ENCODE measurements at places on chromosomes 7 and 10.

DNA sequence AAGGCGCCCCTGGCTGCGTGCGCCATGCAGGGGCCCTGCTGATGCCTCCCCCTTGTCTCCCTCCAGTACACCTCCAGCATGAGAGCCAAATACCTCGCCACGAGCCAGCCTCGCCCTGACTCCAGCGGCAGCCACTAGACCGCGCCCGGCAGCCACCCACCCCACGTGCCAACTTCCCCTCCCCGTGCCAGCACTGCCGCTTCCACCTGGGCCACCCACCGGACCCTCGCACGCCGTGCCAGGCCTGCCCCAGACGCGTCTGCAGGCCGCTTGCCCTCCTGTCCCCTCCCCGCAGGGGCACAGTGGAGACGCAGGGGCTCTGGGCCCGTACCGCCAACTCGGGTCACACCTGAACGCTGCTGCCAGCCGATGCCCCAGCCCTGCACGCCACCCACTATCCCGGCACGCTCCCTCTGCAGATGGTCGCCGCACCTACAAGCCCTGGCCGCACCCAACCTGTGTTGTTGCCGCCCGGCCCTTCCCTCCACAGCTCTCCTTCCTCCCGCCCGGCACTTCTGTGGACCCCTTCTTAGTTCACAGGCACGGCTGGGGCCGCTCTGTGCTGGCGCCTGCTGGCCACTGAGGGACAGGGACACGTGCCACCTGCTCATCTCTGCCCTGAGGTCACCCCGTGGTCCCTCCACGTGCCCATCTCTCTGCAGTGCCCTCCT is 26.3 kb upstream of the AMZ1 start:
- no peak for DNase-seq

DNA sequence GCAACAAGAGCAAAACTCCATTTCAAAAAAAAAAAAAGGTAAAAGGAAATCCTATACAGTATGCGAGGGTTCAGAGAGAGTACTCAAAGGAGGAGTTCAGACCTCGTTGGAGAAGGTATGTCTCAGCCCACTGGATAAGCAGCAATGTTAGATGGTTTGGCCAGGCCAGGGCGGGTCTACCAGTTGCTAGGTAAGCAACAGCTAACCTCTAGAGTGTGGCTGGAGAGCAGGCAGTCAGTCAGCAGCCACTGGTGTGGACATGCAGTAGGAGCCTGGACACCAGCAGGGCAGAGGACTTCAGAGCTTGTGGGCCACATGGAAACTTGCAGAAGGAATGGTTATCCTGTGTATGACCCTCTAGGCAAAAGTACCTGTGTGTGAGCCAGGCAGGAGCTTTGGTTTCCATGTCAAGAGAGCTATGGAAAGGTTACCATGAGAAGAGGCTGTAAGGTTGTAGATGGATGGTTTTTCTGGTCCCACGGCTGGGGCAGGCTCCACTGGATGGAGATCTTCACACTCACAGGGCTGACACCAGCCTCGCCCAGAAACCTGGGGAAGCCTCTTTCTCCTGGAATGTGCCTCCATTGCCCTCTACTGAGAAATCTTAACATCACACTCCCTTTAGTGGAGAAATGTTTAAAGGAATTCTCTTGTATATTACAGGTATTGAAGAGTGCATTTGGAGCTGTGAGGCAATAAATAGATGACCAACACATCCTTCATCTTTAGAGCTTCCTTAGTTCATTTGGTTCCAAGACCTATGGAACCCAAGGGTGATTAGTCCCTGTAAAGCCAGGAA is 63.6 kb downstream of the CCDC186 start:
- no peak for DNase-seq

DNA sequence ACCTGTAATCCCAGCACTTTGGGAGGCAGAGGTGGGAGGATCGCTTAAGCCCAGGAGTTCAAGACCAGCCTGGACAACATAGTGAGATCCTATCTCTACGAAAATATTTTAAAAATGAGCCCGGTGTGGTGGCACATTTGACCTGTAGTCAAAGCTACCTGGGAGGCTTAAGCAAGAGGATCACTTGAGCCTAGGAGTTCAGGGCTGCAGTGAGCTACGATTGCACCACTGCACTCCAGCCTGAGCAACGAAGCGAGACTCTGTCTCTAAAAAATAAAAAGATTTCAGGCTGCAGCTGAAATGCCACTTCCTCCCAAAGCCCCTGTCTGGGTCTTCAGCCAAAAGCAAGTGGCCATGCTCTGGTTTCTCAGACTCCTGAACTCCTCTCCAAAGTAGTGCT is 38.7 kb upstream of the CARD11 start:
- no peak for DNase-seq

DNA sequence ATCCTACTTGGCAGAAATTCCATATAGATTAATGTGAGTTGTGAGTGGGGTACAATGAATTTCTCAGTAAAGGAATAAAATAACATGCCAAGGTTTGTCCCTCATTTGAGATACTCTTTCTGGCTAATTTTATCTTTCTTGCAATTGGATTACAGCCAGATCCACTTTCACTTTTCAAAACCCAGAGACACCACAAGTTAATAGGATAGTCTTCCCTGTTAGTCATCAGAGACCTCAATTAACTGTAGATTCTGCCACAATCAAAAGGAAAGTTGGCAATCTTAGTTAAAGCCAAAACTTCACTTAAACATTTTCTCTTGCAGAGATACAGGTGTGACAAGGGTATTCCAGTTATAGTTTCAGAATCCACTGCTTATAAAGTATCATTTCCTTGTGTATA is 91.4 kb upstream of the PHYHIPL start:
- no peak for DNase-seq

GRCh38 chr10:62916141-62916603 is 100.0 kb upstream of the EGR2 start:
- DNase-seq = no peak

DNA sequence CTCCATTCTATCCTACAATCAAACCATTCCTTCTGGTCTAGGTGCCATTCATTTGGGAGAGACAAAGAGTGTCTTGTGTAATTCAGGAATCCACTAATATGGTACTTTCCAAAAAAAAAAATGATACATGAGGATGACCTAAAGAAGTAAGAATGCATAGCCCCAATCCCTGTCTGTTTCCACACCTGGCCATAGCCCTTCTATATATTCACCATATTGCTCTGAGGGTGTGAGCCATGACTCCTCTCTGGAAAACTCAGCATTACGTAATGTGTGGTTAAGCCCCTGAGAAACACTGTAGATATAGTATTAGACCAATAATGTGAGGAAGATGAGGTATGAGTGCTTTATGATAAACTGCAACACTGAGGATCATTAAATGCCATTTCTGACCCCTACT is 592.7 kb downstream of the INHBA start:
- no peak for DNase-seq

DNA sequence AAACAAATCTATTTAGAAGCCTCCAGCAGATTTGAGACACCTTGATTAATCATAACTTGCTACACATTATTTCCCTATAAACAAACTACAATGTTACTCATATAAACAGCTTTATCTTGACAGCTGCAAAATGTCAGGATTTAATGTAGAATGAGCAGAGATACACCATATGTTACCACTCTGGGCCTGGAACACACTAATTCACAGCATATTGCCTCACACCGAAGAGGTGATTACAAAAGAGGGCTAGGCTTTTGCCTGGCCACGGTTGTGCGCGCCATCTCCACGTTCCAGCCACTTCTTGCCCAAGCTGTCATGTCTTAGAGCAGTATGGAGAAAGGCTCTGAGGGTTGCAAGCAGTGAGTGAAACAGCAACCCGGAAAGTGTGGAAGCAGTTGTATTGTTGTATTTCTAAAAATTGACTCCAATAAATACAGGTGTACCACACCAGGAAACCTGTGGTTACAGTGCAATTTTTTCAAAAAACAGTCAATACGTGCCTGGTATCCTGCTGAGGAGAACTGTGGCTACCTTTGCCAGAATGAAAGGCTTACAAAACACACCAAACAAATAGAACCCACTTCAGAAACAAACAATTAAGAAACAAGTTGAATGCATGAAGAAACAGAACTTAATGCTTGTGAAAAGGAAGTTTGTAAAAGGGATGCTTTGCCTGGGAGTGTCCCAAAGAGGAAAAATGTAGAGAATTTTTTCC is 498.1 kb downstream of the PLXNA4 start:
- no peak for DNase-seq

- DNase-seq = no peak
These were observed 16.2 kb downstream of the LDB3 start for GRCh38 chr10:86684331-86685097.

DNA sequence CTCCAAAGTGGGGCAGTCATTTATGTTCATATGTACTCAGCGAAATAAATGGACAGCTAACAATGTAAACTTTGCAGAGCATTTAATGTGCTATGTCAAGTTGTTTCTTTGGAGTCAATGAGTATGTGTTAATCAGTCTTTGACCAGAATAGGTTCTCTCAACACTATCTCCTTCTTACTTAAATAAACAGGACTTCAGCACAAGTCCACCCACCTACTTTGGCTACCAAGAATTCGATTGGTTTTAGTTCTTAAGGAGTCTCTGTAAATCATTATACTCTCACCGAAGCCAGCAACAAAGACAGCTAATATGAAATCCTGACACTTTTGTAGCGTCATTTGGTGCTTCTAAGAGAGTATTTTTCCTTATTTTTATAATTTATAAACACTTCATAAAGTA is 6.9 kb downstream of the WEE2 start:
- no peak for DNase-seq

- no peak for DNase-seq
These were observed 31.1 kb downstream of the PITRM1 start for GRCh38 chr10:3141351-3142005.

DNA sequence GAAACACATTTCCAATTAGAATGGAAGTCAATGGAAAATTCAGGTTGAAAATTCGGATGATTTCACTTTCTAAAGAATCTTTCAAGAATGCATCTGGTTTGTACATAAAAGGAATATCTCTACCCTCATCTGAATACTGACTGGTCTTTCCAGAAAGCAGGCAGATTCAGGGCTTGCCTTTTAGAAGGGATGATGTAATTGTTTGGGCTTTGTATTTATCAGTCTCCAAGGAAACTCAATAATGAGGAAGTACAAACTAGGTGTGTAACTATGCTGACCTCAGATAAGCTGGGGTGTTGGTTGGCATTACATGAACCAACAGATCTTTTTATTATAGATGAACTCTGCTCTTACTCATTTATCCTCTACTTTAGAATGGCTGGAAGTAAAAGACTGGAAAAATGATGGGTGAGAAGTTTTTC is 24.1 kb downstream of the PDLIM1 start:
- DNase-seq = no peak

GRCh38 chr10:4138146-4138721 is 353.2 kb upstream of the KLF6 start:
- DNase-seq = no peak

DNA sequence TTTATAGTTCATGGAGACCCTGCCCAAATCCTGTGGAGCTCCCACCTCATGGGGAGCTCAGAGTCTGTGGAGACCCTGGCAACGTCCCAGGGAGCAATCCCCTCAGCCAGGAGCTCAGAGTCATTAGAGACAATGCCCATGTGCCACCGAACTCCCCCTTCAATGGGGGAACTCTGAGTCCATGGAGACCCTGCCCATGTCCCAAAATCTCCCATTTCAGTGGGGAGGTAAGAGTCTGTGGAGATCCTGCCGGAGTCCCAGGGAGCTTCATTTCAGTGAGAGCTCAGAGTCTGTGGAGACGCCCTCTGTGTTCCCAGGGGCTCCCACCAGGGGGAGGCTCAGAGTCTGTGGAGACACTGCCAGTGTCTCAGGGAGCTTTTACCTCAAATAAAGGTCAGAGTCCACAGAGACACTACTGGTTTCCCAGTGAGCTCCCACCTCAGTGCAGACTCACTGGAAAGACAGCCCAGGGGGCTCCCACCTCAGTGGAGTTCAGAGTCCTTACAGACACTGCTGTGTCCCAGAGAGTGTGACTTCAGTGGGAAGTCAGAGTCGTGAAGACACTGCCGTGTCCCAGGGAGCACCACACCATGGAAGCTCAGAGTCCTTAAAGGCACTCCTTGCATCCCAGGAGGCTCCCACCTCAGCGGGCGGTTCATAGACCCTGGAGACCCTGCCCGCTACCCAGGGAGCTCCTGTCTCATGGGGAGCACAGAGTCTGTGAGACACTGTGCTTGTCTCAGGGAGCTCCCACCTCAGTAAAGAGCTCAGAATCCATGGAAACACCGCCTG is 5.0 kb downstream of the MYO1G start:
- peak; percentile 51 for DNase-seq

DNA sequence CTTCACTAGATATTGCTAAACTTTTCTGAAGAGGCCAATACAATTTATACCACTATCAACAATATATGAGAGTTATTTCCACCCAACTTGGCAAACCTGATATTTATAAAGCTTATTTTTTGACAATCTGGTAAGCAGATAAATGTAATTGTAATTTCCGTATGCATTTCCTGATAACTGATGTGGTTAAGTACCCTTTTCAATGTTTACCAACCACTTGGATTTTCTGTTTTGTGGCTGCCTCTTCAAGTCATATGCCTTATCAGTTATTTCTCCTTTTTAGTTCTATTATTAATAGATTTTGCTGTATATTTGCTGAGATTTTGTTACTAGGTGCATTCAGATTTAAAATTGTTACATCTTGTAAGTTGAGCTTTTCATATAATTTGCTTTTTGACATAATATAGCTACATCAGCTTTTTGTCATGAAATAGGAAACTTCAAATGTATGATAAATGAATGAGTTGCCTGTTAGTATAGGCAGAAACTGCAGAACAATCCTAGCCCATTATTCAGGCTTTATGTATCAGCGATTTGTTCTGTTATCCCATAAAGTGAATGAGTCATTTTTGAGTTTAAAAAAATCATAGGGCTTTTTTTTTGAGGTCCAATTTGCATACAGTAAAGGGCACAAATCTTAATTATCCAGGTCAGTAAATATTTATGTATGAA is 11.5 kb downstream of the SGPL1 start:
- no peak for DNase-seq

GRCh38 chr10:11003679-11004078 is 14.0 kb upstream of the CELF2 start:
- DNase-seq = no peak

- no peak for DNase-seq
These were observed 19.9 kb downstream of the KLF6 start for GRCh38 chr10:3765146-3765545.

DNA sequence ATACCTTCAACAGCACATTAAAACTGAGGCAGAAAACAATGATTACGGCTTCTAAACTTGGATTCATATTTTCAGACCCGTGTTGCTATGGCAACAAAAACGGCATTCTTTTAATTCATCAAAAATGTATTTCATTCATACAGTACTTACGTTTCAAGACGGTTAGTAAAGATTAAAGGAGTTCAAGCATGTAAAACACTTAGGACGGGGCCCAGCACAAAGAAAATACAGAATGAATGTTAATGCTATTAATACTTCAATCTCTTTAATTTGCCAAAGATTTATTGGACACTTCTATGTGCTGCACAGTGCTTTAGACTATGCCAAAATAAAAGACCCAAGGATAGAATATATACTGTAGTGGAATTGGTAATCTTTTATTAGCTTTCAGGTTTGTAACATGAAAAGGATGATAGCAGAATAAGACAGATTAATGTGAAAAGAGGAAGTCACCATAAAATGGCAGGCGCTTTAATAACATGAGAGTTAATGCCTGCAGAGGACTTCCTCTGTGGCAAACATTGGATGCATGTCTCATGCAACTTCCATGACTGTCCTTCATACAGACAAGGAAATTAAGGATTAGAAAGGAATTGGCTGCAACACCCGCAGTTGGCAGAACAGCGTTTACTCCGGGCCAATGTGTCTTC is 201.6 kb upstream of the KLF6 start:
- DNase-seq = no peak

GRCh38 chr7:36217961-36218284 is 64.9 kb downstream of the EEPD1 start:
- no peak for DNase-seq

All from stimulated activated CD4-positive, alpha-beta T cell treated with anti-CD3 and anti-CD28 coated beads, Interleukin-4, amount 100 ng/mL, for 4 hours (primary cell).